ENCODE measurements at places on chromosomes 7 and 10. TPM values are rescaled to one million over a fixed set of nuclear protein-coding genes. Genes with fewer than 3 reads are reported as not detected.

BTBD16 gene
- total RNA-seq, result not detected

CTBP2 gene
- total RNA-seq, result 77.8 TPM

TLX1 gene
- total RNA-seq, result not detected

STEAP1B gene
- 49.9 TPM for total RNA-seq

STEAP4 gene
- not detected for total RNA-seq

C10orf105 gene
- not detected for total RNA-seq
